GM12878 (cell line): ENCODE measurements at places on chromosomes 1 and 21.

GRCh38 chr1:171545523-171545922, 60.2 kb downstream of the PRRC2C start:
- no peaks in the 10 kb centered on the region for H3K4me1 ChIP-seq
- no peak overlapping the region for H3K4me3 ChIP-seq
- H3K27ac ChIP-seq: no peak overlapping the region
- H3K36me3 ChIP-seq: peaks cover 43% of the 10 kb centered on the region
- no peak for DNase-seq

GRCh38 chr1:208432346-208432745, 188.2 kb upstream of the PLXNA2 start:
- H3K4me1 ChIP-seq: no peaks in the 10 kb centered on the region
- no peaks in the 10 kb centered on the region for H3K36me3 ChIP-seq
- no peak overlapping the region for H3K27ac ChIP-seq
- H3K4me3 ChIP-seq: no peak overlapping the region
- no peaks in the 10 kb centered on the region for H3K27me3 ChIP-seq

GRCh38 chr1:16180291-16180824, 24.5 kb upstream of the EPHA2 start:
- no peaks in the 10 kb centered on the region for H3K4me1 ChIP-seq
- H3K4me3 ChIP-seq: no peak overlapping the region
- H3K27me3 ChIP-seq: no peaks in the 10 kb centered on the region
- H3K36me3 ChIP-seq: no peaks in the 10 kb centered on the region
- H3K27ac ChIP-seq: no peak overlapping the region

GRCh38 chr1:231913493-231913892, 286.9 kb downstream of the DISC1 start:
- peaks cover 2% of the 10 kb centered on the region; the same call in 1 of the 2 replicates for H3K4me1 ChIP-seq
- H3K27ac ChIP-seq: no peak overlapping the region
- no peak overlapping the region for H3K4me3 ChIP-seq
- no peak for DNase-seq

DNA sequence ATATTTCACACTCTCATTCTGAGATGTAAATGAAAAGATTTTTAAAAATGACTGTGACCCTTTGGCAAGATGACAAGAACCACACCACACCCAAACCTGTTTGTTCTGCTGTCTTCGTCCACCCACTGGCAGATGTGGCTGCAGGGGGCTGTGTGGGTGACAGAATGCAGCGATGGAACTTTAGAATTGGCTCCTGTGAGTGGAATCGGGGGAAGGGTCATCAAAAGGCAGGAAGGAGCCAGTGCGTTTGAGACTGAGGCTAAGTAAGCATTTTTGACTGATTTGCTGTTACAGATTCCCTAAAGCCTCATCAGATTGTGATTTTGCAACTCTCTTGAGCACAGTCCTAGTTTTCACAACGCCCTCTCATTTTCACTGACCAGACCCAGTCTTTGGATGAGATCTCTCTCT, 111.2 kb upstream of the ADGRL2 start:
- no peaks in the 10 kb centered on the region for H3K36me3 ChIP-seq
- no peaks in the 10 kb centered on the region; the same call in 1 of the 2 replicates for H3K4me1 ChIP-seq
- H3K27me3 ChIP-seq: no peaks in the 10 kb centered on the region
- H3K4me3 ChIP-seq: no peak overlapping the region

DNA sequence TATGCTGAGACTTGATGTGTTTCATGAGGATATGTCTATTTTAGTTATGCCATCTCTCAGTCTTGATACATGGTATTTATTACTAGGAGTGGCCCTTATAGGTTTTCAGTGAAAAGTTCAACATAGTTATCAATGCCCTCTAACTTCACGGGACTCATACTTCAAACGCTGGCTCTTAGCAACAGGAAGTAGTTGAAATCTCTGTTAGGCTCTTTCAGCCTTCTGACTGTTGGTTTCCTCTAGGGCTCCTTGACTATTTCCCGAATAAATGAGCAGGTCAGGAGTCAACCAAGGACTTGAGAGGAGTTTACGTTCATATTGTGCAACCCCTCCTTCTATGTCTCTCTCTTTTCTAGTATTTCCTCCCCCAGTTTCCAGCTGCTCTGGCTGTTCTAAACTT, 141.8 kb downstream of the RGS7 start:
- no peaks in the 10 kb centered on the region for H3K4me1 ChIP-seq
- H3K36me3 ChIP-seq: no peaks in the 10 kb centered on the region
- no peak for DNase-seq
- no peaks in the 10 kb centered on the region for H3K27me3 ChIP-seq
- H3K27ac ChIP-seq: no peak overlapping the region

- H3K4me1 ChIP-seq: no peaks in the 10 kb centered on the region
- H3K4me3 ChIP-seq: no peak overlapping the region
- no peak overlapping the region for H3K27ac ChIP-seq
These were observed 27.7 kb downstream of the PTPRF start for GRCh38 chr1:43558346-43558841.

GRCh38 chr1:51240084-51240483, 4.0 kb downstream of the RNF11 start:
- peak overlapping the region; percentile 13; the same call in 1 of the 2 replicates for H3K4me3 ChIP-seq
- H3K27me3 ChIP-seq: no peaks in the 10 kb centered on the region
- H3K36me3 ChIP-seq: no peaks in the 10 kb centered on the region; the same call in 1 of the 2 replicates
- DNase-seq: no peak
- no peak overlapping the region for H3K27ac ChIP-seq

DNA sequence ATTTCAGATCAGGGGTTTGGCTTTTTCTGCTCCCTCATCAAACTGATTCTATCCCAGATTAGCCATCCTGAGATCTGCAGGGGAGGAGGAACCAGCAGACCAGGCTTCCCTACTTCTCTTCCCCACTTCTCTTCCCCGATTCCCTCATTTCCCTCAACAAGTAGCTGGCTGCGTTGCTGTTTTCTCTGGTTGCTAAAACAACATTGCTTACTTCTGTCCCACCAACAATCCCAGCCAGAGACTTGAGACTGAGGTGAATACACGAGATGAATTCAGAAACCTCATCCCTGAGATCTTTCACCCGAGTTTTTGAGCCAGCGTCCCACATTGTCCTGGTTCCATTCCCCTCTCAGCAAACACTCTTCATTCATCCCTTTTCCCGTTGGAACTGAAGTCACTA, 22.4 kb downstream of the DYRK3 start:
- H3K4me3 ChIP-seq: no peak overlapping the region
- DNase-seq: no peak
- no peak overlapping the region for H3K27ac ChIP-seq
- no peaks in the 10 kb centered on the region for H3K27me3 ChIP-seq
- H3K36me3 ChIP-seq: no peaks in the 10 kb centered on the region
- peaks cover 6% of the 10 kb centered on the region for H3K4me1 ChIP-seq

GRCh38 chr1:63322944-63323864, 837 bp downstream of the FOXD3 start:
- no peaks in the 10 kb centered on the region for H3K36me3 ChIP-seq
- H3K4me3 ChIP-seq: peak overlapping the region; percentile 75; the same call in 1 of the 2 replicates
- peaks cover 13% of the 10 kb centered on the region for H3K27me3 ChIP-seq
- no peaks in the 10 kb centered on the region; the same call in 1 of the 2 replicates for H3K4me1 ChIP-seq

DNA sequence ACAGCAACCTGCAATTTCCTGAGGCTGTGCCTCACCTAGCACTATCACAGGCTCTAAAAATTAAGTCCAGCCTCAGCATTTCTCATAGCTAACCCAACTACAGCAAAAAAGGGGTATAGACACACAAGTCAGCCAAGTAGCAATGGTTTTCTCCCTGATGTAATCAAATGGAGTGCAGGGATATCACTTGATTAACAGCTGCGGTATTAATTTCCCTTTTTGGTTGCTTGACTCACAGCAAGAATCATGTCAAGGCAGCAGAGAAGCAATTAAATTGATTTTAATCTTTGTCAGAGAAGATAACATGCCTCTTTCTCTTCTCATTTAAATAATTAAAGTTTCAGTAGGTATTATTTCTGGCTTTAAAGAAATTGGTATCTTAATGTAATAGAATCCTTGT, 278.9 kb downstream of the RWDD3 start:
- H3K27ac ChIP-seq: no peak overlapping the region
- H3K36me3 ChIP-seq: no peaks in the 10 kb centered on the region
- no peak overlapping the region for H3K4me3 ChIP-seq
- no peaks in the 10 kb centered on the region for H3K27me3 ChIP-seq
- DNase-seq: no peak

- H3K27me3 ChIP-seq: no peaks in the 10 kb centered on the region
- no peak overlapping the region for H3K27ac ChIP-seq
- no peaks in the 10 kb centered on the region for H3K4me1 ChIP-seq
- H3K36me3 ChIP-seq: no peaks in the 10 kb centered on the region
- DNase-seq: no peak
- H3K4me3 ChIP-seq: no peak overlapping the region
These were observed 10.1 kb upstream of the SERTAD4 start for GRCh38 chr1:210222340-210223006.

- H3K4me1 ChIP-seq: no peaks in the 10 kb centered on the region
- H3K27me3 ChIP-seq: no peaks in the 10 kb centered on the region
- DNase-seq: no peak
These were observed 100.5 kb upstream of the RGS18 start for GRCh38 chr1:192057766-192058165.

DNA sequence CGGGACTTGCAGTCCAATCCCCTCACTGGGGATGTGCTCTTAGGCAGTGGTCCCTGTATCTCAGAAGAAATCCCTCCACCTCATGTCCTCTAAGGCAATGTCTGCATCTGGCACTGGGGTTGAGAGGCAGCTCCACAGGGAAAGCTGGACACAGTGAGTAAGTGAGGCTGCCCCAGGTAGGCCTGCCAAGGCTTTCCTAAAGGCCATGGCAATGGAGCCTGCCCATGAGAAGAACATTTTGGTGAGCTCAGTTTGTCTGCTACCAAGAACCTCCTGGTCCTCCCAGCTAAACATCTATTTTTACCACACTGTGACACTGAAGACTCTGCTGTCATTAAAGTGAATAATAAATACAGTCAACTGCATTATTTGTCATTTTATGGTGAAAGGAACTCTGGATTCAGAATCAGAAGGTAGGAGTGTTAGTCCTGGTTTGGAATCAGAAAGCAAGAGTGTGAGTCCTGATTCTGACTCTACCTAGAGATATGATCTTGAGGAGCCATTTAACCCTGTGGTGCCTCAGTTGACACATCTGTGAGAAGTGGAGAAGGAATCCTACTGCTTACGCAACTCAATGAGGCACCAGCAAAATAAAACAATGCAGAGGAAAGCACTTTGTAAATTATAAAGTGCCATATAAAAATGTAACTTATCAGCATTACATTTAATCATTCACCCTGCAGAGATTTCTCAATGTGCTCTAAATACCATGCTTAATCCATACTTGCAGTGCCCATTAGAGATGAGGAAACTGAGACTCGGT, 41.0 kb downstream of the TBX15 start:
- no peaks in the 10 kb centered on the region for H3K27me3 ChIP-seq
- no peaks in the 10 kb centered on the region for H3K4me1 ChIP-seq
- no peak overlapping the region for H3K27ac ChIP-seq
- no peak overlapping the region for H3K4me3 ChIP-seq
- H3K36me3 ChIP-seq: no peaks in the 10 kb centered on the region
- no peak for DNase-seq

DNA sequence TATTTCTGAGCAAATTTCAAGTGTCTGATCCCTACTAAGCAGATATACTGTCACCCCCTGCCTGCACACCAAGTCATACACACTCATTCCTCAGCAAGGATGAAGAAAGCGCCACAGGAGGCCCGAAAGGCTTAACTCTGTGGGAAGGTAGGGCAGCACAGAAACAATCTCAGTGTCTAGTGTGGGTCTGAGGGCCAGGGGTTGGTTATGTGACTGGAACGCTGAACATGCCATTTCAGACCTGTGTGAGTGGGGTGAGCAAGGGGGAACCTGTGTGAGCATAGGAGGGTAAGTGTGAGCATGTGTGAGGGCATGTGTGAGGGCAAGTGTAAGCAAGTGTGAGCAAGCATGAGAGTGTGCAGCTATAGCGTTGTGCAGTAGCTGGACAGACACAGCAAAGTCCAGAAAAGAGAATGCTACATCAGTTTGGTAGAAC, 6.2 kb downstream of the ITPKB start:
- peaks cover 29% of the 10 kb centered on the region for H3K4me1 ChIP-seq
- H3K27ac ChIP-seq: peak overlapping the region; percentile 76
- DNase-seq: no peak

GRCh38 chr1:27970401-27970800, 10.6 kb downstream of the XKR8 start:
- DNase-seq: no peak
- H3K4me1 ChIP-seq: no peaks in the 10 kb centered on the region
- no peak overlapping the region for H3K27ac ChIP-seq
- no peaks in the 10 kb centered on the region for H3K27me3 ChIP-seq
- peaks cover 9% of the 10 kb centered on the region; the same call in 1 of the 2 replicates for H3K36me3 ChIP-seq
- H3K4me3 ChIP-seq: no peak overlapping the region

DNA sequence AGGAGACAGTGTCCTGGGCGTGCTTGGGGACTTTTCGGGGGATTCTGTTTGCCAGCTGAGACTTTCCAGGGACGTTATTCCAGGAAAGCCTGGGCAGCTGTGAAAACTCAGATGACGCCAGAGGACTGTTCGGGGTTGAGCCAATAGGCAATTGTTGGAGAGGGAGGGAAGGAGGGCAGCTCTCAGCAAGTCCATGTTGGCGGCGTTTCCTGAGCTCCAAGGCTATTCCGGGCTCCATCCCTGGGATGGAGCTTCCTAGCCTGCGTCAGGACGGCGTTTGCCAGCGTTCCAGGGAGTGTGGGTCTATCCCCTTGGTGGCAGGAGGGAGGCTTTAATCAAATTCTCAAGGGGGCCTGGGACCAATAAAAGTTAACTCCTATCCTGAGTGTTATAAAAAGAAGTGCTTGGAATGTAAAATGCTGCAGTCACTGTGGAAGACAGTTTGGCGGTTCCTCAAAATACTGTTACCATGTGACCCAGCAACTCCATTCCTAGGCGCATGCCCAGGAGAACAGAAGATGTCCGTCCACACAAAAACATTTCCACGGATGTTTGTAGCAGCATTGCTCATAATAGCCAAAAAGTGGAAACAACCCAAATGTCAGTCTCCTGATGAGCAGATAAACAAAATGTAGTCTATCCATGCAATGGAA, 15.2 kb downstream of the SLC27A3 start:
- H3K27ac ChIP-seq: peak overlapping the region; percentile 91
- no peaks in the 10 kb centered on the region for H3K27me3 ChIP-seq
- H3K36me3 ChIP-seq: no peaks in the 10 kb centered on the region
- DNase-seq: no peak
- H3K4me3 ChIP-seq: 0 out of 2 replicates have a peak overlapping the region, but pooled peaks have one; percentile 2
- peaks cover 34% of the 10 kb centered on the region for H3K4me1 ChIP-seq

GRCh38 chr1:10508511-10508951, 33.8 kb downstream of the PEX14 start:
- H3K27me3 ChIP-seq: no peaks in the 10 kb centered on the region
- DNase-seq: no peak
- no peak overlapping the region for H3K27ac ChIP-seq
- peaks cover 39% of the 10 kb centered on the region for H3K4me1 ChIP-seq
- H3K4me3 ChIP-seq: no peak overlapping the region
- 0 out of 2 replicates have a peak, but pooled peaks cover 1% of the 10 kb centered on the region for H3K36me3 ChIP-seq

DNA sequence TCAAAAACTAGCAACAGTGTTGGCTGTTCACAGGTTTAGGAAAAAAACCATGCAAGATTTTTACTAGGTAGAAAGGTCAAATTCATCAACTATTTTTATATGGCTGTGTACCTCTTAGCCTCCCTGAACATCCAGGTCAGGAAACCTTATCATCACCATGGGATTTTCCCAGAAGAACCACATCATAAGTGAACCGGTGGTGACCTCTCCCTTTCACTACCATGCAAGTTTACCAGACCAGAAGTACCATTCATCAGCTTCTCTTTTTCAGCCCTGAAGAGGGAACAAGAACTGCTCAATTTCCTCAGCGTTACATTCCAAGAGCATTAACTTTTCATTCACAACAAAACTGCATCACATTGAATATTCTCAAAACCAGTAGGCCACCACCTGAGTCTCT, 5.9 kb downstream of the SSBP3 start:
- DNase-seq: no peak
- no peak overlapping the region for H3K27ac ChIP-seq
- no peaks in the 10 kb centered on the region for H3K27me3 ChIP-seq
- H3K4me3 ChIP-seq: peak overlapping the region; percentile 10; the same call in 1 of the 2 replicates
- H3K36me3 ChIP-seq: peaks cover 46% of the 10 kb centered on the region
- peaks cover 14% of the 10 kb centered on the region for H3K4me1 ChIP-seq
